ENCODE measurements at places on chromosomes 1 and 21. TPM values are rescaled to one million over a fixed set of nuclear protein-coding genes. Genes with fewer than 3 reads are reported as not detected.

GRCh38 chr1:63277195-63278192 lies 44.9 kb upstream of the FOXD3 start:
- H3K27ac ChIP-seq = no peak overlapping the region
- DNase-seq = no peak
- H3K4me3 ChIP-seq = no peak overlapping the region
- H3K36me3 ChIP-seq = no peaks in the 10 kb centered on the region
- peaks cover 10% of the 10 kb centered on the region for H3K4me1 ChIP-seq
- H3K27me3 ChIP-seq = no peaks in the 10 kb centered on the region

DNA sequence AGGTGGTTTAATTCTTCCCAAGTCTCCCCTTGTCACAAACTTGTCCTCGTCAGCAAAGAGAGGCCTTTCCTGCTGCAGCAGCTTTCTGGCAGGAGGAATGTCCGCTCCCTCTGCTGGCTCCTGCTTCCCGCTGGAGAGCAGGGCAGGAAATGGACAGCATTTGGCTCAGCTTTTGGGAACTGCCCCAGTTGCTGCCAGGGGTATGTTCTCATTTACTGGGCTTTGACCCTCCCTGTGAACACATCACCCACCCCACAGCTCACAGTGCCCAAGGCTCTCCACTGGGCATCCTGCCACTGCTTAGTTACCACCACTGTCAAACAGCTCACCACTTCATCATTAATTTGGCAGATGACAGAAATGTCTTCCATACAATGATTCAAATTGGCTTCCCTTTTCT lies 75.4 kb downstream of the MRPL37 start:
- no peaks in the 10 kb centered on the region for H3K27me3 ChIP-seq
- H3K36me3 ChIP-seq = no peaks in the 10 kb centered on the region
- peak overlapping the region; percentile 91 for H3K27ac ChIP-seq
- peak; percentile 91 for DNase-seq
- peaks cover 95% of the 10 kb centered on the region for H3K4me1 ChIP-seq
- H3K4me3 ChIP-seq = no peak overlapping the region

- H3K4me3 ChIP-seq = no peak overlapping the region
- H3K4me1 ChIP-seq = no peaks in the 10 kb centered on the region
- no peaks in the 10 kb centered on the region for H3K36me3 ChIP-seq
- H3K27me3 ChIP-seq = no peaks in the 10 kb centered on the region
Observed at GRCh38 chr1:71233645-71234044, 152.8 kb upstream of the ZRANB2 start.

PDZK1 gene
- polyA plus RNA-seq = 9.0 TPM

BTBD8 gene
- 0.99 TPM for polyA plus RNA-seq

CRABP2 gene
- polyA plus RNA-seq = 4.9 TPM

RPE65 gene
- 0.01 TPM for polyA plus RNA-seq
